ENCODE measurements at places on chromosomes 16 and 17. TPM values are rescaled to one million over a fixed set of nuclear protein-coding genes. Genes with fewer than 3 reads are reported as not detected.

CRHR1 gene
- not detected for total RNA-seq

CBX2 gene
- under 0.01 TPM for total RNA-seq

SALL1 gene
- not detected for total RNA-seq

RNF222 gene
- total RNA-seq: 0.73 TPM
